ENCODE measurements at places on chromosomes 2 and 18.

- no peak for DNase-seq
Observed at GRCh38 chr2:28463893-28464292, 32.0 kb upstream of the PLB1 start.

- no peak for DNase-seq
Observed at GRCh38 chr2:162926501-162926900, 87.9 kb upstream of the KCNH7 start.

DNA sequence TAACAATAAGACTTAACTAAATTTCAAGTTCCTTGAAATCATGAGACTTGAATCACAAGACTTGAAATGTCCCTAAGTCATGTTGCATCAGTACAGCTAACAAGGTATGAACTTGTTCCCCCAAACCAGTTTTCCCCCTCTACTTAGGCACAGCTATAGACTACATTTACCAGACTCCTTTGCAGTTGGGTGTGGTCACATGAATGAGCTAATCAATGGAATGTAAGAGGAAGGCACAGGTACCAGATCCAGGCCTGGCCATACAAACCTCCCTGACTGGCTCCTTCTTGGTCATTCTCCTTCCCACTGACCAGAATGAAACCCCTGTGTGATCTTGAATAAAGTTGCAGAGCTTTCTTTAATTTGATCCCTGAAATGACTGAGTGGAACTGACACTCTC lies 77.8 kb downstream of the DNER start:
- no peak for DNase-seq

DNA sequence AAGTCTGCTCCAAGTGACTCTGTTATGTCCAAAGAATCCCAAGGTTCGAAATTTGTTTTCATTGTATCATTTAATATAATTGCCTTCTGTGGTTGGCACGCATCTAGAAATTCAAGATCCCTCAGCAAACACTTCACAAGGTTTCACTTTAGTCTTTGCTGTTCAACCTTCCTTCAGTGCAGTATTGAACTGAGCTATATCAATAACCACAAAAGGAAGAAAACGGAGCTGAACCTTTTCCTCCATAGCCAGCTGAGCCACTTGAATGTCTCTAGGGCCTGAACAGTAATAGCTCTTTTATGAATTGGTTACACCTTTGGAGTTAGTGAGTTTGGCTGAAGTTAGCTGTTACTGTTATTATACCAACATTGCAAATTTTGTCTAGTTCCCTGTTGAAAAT lies 357.7 kb upstream of the HNRNPA3 start:
- no peak for DNase-seq

DNA sequence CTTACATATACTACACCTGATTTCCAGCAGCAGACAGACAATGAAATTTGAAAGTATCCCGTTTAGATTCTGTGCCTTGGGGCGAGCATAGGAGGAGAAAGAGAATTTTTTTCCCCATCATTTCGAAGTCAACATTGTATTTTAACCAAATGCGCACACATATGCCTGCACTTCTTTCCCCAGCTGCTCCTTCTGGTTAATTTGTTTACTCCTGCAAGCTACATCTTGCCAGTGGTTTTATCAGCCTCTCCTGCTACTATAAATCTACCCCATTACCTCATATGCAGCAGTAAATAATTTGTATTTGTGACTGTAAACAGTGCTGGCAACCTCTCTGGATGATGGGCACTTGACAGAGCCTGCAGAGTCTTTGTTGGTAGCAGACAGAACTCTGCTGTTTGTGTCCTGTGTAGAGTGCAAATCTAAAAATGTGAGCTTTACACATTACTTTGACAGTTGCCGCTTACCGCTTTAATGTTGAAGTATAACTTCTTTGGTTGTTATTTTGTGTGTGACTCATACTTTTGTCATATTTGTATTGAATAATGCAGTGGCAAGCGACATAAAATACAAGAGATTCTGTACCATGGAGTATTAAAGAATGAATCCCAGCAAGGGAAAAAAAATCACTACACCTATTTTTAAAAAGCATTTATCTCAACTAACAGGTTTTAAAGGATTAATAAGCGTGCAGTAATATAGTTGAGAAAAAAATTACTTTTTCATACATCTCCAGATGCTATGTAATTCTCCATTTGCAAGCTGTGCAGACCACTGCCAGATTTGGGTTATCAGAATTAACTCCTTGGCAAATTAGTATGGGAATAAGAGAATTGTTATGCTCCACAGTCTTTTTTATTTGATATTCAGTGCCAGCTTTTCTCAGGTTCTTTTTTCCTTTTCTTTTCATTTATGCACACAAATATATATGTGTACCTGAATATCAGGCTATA lies 536.8 kb downstream of the XIRP2 start:
- no peak for DNase-seq

GRCh38 chr2:23900541-23901322 lies 26.2 kb downstream of the ATAD2B start:
- DNase-seq, result no peak

GRCh38 chr2:190627448-190628412 lies 21.2 kb upstream of the NAB1 start:
- DNase-seq, result no peak

DNA sequence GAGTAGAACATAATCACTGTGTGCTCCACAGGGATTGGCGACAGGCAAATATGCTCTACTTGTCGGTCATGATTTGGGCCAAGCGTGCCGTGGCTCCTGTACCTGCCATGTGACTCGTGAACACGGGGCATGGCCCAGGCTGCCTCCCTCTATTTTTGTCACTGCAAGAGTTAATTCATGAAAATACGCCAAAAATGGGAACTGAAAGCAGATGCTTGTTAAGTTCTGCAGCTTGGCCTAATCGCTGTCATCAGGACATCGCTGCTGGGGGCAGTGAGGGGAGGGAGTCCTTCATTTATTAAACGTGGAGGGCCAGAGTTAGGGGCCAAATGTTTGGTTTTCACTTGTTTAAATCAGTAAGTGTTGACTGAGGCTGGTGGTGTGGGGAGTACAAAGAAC lies 177.8 kb downstream of the BCL2 start:
- DNase-seq, result no peak

- no peak for DNase-seq
Observed at GRCh38 chr2:235908826-235909225, 259.4 kb downstream of the GBX2 start.

DNA sequence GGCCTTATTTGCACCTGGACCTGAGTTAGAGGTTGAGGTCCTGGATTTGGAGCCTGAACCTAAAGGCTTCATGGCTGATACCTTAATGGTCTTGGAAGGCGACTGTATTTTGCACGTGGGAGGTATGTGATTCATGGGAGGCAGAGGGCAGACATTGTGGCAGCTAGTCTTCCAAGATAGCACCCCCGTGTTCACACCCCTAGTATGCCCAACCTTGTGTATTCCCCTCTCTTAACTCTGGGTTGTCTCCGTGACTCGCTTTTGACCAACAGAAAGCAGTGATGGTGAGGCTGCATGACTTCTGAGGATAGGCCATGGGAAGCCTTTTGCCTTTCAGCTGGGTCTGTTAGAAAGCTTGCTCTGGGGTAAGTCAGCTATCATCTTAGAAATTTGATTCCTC lies 45.8 kb upstream of the HAAO start:
- DNase-seq, result no peak

GRCh38 chr2:129314120-129314519 lies 665.3 kb upstream of the RAB6C start:
- DNase-seq, result no peak

All from activated CD4-positive, alpha-beta T cell treated with anti-CD3 and anti-CD28 coated beads, Interleukin-2, amount 50 U/mL, for 4 hours (primary cell).